NCI-H1092 treated with DMSO at 0.1 percent for 48 hours (cell line): ENCODE measurements at places on chromosomes 2 and 18.

DNA sequence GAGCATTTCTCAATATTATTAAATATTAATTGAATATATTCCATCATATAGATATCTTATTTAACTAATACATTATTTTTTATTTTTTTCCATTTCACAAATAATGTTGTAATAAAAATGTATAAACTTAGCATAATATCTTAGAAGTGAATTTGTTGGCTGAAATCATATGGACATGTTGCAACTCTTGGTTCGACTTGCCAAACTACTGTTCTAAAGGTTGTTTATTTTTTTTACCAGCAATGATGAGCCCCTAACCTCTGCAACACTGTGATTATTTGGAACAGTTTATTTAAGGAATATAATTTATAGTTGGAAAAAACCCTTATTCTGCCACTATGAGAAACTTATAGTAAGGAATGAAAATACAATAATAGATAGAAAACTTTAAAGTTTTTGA, 8.8 kb upstream of the NAB1 start:
- no peak for DNase-seq

GRCh38 chr2:873027-873426, 77.6 kb upstream of the SNTG2 start:
- no peak for DNase-seq

DNA sequence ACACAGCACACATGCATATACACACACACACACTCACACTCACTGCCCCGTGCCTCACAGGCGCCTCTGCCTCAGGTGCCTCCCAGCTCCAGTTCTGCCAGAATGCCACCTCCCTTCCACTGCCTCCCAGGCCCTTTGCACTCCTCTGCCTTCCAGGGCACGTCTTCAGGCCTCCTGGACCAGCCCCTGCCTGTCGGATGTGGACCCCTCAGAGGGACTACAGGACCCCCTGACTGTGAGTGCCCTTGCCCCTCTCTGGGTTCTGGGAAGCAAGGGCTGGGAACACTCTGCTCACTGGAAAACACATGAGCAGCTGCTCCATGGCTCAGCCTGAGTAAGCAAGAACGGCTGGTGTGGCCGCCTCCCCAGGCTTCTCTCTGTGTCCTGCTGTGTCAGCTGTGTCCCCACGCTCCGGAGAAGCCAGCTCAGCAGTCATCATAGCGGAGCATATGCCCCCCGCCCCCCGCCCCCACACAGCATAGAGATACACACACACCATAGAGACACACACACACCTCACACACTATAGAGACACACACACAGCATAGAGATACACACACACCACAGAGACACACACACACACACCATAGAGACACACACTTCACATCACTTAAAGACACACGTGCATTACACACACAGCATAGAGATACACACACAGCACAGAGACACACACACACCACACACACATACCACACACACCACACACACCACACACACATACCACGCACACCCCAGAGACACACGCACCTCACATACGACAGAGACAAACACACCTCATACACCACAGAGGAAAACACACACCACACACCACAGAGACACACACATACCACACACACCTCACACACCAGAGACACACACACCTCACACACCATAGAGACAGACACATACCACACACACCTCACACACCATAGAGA, 271.3 kb downstream of the CYRIA start:
- no peak for DNase-seq

GRCh38 chr2:26178746-26179436, 6.0 kb downstream of the GAREM2 start:
- no peak for DNase-seq

GRCh38 chr2:164066095-164066494, 330.3 kb upstream of the FIGN start:
- peak; percentile 79 for DNase-seq

- no peak for DNase-seq
Observed at GRCh38 chr2:231634951-231635875, 42.5 kb downstream of the TEX44 start.

- no peak for DNase-seq
Observed at GRCh38 chr2:99317161-99317872, 16.3 kb upstream of the LYG1 start.

DNA sequence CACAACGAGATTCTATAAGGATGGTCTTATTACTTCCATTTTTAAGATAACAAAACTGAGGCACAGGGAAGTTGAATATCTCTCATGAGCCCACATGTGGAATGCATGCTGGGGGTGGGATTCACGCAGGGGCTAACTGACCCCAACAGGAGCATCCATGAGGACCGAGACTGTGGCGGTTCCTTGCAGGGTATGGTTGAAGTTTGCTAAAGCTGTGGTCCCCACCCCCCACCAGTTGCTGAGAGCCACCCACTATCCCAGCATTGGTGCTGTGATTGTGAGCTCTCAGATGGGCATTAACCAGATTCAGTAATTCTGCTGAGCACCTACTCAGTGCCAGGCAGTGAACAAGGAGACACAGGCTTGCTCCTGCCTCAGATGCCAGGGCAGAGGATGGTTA, 116.0 kb upstream of the TEX51 start:
- DNase-seq = no peak

DNA sequence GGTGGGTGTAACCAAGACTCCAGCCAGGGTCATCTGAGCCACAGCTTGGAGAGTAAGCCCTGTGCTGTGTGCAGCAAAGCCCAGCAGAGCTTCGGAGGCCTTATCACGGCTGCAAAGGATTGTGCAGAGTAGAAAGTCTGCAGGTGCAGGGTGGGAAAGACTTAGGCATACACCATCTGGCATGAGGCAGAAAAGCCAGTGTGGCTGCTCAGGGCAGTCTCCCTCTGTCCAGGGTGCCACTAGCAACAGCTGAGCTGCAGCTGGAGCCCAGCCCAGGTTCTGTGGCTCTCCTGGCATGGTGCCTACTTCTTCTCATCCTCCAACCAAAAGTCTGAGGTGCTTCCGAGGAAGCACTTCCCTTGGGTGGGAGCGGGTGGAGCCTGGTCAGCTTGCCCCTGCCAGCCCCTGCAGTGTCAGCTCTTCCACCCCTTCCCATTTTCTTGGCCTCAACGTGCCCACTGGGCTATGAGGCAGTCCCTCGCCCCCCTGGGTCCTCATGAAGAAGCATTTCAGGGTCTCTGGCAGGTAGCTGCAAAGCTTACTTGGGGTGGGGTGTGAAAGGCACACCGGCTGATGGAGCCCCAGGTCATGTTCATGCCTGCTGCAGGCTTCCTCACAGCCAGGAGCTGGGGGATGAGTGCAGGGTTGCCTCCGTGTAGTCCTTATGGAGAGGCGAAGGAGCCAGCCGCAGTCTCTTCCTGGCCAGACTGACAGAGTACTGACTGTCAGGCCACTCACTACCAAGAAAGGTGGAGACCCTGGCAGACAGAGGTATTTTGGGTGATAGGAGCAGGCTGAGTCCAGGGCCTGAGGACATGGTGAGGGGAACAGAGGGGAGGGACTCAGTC, 4.8 kb downstream of the AMER3 start:
- DNase-seq = peak; percentile 58

GRCh38 chr2:174667250-174667860, 69.8 kb upstream of the WIPF1 start:
- DNase-seq = no peak

- no peak for DNase-seq
Observed at GRCh38 chr2:222294996-222295367, 3.8 kb downstream of the PAX3 start.

- no peak for DNase-seq
Observed at GRCh38 chr18:42174909-42175308, 219.9 kb downstream of the PIK3C3 start.

DNA sequence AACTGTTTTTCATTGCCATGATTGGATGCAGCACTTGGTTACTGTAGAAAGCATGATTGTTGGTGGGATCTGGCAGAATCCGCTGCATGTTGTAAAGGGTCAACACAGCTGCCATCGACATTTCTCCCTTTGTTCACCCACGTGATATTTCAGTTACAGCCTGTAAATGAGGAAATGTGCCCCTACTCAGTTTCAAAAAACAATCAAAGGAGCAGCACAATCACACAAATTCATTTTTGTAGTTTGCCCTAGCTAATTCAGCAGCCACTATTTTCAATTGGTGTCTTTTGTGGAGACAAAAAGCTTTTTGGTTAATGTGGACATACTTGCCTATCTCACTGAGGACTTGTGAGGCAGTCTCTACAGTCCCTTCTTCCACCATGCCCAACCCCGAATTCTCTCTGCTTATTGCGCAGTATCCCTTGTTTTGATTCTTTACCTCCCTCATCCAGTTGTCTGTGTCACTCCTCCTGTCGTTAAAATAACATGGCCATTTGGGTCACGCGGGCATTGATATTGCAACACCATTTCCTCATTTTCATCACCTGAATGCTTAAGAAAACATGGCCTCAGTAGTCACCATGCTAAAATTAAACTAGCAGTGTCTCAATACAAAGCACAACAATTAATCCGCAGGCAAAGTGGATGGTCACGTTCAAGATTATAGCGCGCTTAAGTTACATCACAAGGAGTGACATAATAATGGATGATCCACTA, 6.4 kb upstream of the PROC start:
- peak; percentile 56 for DNase-seq

- no peak for DNase-seq
Observed at GRCh38 chr2:193482557-193482956, 1287.8 kb upstream of the TMEFF2 start.
